ENCODE measurements at places on chromosomes 12 and 14. TPM values are rescaled to one million over a fixed set of nuclear protein-coding genes. Genes with fewer than 3 reads are reported as not detected.
A peak's percentile ranks its signal among the peaks of the same experiment; 100 is the strongest.

GRCh38 chr14:31297701-31298344 lies 90.2 kb upstream of the HECTD1 start:
- DNase-seq, result no peak

RPGRIP1 gene
- not detected for polyA plus RNA-seq

- DNase-seq, result no peak
Observed at GRCh38 chr12:29818916-29819623, 35.3 kb upstream of the TMTC1 start.

TMTC2 gene
- polyA plus RNA-seq, result 0.36 TPM

NANOG gene
- not detected for polyA plus RNA-seq

DACT1 gene
- 1.1 TPM for polyA plus RNA-seq

DNA sequence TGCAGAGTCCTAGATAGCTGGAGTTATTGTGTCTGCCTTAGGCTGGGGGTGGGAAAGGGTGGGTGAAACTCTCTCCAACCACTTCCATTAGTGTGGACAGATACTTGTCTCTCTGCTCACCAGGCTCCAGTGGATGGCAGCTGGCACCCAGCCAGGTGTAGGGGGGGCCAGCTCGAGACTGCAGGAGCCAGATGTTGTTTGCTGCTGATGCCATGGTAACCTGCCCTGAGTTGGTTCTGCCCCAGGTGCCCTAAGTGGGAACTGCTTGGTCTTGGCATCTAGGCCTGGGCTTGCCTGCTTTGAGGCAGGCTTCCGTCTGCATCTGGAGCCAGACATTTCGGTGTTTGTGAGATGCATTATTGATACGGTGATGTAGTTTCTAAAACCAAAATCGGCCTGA lies 82.2 kb downstream of the ADCK1 start:
- no peak for DNase-seq

GRCh38 chr12:7877420-7877819 lies 4.7 kb upstream of the SLC2A14 start:
- no peak for DNase-seq

DNA sequence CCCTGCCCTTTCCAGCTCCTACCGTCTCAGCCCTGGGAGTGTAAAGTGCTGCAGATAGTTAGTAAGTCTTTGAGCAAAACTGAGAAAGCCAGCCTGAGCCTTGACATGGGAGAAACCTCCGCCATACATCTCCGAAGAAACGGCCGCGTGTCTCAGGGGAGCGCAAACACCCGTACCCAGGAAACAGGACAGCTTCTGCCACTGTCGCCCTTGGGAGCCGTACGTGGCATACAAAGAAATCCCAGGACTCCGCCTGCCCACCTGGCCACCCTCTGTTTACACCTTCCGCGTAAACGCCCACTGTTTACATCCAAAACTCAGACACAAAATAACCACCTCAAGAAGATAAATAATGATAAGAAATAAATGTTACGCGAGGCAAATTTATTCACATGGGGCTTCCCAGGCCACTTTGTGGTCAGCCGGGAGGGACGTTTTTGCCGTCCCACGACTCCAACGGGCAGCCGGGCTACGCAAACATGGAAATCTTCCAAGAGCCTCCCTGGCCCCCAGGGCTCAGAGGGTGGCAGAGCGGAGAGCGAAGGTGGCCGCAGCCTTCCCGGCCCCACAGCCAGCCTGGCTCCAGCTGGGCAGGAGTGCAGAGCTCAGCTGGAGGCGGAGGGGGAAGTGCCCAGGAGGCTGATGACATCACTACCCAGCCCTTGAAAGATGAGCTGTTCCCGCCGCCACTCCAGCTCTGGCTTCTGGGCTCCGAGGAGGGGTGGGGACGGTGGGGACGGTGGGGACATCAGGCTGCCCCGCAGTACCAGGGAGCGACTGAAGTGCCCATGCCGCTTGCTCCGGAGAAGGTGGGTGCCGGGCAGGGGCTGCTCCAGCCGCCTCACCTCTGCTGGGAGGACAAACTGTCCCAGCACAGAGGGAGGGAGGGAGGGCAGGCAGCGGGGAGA lies at the start of gene BDKRB2:
TSS of gene BDKRB2 (plus strand) at position 689 of the 908 bp plus-strand sequence. CDS start 32,269 bp downstream, outside the sequence.
- no peak for DNase-seq

CBLN3 gene
- not detected for polyA plus RNA-seq

- no peak for DNase-seq
Observed at GRCh38 chr12:44193281-44193680, 357.4 kb downstream of the TMEM117 start.

DNA sequence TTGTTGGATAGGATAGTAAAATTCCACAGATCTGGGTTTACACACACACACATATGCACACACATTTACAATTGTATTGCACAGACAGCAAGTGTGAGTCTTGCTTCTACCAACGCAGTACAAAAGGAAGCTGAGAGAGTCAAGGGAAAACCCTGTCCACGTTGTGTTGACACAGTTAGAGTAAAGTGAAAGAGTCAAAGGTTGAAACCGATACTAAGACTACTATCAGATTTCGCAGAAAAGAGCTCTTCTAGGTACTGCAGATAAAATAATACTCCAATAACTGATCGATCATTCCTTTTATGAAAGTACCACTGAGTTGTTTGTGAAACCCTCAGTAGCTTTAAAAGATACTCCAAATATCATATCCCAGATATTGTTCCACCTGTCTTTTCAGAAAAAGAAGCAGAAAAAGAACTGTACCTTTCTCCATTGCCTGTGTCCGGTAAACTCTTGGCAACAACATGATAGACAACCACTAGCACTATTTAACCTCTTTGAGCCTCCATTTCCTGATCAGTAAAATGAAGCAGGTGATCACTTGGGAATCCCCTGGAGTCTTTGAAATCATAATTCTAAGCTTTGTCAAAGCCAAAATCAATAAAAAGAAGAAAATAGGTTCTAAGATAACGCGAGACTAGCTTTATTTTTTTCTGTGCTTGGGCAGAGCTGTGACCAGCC lies 224.6 kb upstream of the FOXN3 start:
- peak; percentile 17 for DNase-seq

GRCh38 chr12:78189656-78190055 lies 359.0 kb downstream of the NAV3 start:
- DNase-seq, result no peak

GRCh38 chr12:53743266-53744129 lies 8.3 kb downstream of the CISTR start:
- peak; percentile 71 for DNase-seq

DNA sequence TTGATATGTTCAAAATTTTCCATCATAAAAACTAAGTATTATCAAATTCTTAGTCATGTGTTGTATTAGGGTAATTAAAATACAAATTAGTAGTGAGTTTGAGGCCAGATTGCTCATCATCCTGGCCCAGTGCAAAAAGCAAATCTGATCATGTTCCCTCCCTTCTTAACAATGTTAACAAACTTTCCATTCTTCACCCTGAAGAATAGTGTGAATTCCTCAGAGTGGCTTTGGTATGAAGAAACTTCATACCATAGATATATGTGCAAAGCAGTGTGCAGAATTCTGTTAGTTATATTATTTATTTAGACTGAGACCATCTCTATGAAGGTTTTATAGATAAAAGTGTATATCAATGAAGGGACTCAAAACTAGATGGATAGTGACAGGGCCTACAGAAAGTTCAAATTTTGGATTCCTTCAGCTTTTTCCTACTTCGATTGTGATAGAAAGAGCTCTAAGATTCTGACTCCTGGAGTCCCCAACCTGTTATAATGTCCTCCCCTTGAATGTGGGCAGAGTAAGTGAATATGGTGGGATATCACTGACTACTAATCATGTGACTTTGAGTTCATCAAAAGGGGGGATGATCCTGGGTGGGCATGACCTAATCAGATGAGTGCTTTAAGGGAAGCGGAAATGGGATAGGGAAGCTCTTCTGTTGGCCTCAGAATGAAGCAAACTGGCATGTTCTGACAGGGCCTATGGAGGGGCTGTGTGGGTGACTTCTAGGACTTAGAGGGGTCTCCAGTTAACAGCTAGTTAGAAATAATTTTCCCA lies 271.4 kb downstream of the BTG1 start:
- DNase-seq, result no peak

DNA sequence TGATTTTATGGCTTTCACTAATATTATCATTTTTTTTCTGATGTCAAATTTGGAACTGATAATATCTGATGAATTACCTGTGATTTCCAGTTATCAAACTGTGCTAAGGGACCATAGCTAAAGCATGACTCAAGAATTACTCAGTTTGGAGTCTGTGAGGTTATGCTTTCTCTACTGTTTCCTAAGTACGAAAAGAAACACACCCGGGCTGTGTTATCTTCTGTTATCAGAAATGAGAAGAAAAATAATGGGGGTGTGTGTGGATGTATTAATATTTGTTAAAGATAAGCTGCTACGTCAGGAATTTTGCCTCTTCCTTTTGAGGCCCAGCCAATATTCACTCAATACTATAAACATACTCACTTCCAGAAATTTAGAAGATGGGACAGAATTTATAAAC lies 1401.9 kb upstream of the FLRT2 start:
- DNase-seq, result no peak

SLC17A8 gene
- not detected for polyA plus RNA-seq

- DNase-seq, result no peak
Observed at GRCh38 chr12:98053202-98053601, 462.2 kb upstream of the TMPO start.

- DNase-seq, result no peak
Observed at GRCh38 chr14:55117803-55118441, 11.1 kb upstream of the LGALS3 start.

DNA sequence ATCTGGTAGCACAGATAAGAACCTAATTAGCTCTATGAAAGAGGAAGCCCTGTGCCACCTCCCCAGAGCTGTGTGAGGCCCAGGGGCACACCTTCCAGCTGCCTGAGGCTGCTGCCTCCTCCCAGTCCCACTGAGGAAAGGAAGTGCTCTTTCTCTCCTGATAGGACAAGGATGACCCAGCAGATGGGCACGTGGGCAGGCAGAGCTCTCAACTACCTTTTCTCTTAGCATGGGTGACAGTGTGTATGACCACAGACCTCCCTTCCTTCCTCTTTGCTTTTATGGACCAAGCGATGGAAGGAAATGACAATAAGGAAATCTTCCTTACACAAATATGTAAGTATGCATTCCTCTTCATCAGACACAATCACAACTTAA lies 127.6 kb upstream of the AMIGO2 start:
- peak; percentile 40 for DNase-seq

- no peak for DNase-seq
Observed at GRCh38 chr12:19398376-19399363, 40.6 kb upstream of the AEBP2 start.

FOXG1 gene
- polyA plus RNA-seq, result not detected

- no peak for DNase-seq
Observed at GRCh38 chr14:64541972-64542835, 1.7 kb downstream of the HSPA2 start.

- no peak for DNase-seq
Observed at GRCh38 chr12:1496162-1496900, 98.0 kb downstream of the FBXL14 start.

Data from CD4-positive, alpha-beta memory T cell (primary cell).